HL-60 (cell line): ENCODE measurements at places on chromosomes 12 and 14.

- no peak for DNase-seq
Observed at GRCh38 chr12:69726922-69727321, 11.7 kb upstream of the RAB3IP start.

DNA sequence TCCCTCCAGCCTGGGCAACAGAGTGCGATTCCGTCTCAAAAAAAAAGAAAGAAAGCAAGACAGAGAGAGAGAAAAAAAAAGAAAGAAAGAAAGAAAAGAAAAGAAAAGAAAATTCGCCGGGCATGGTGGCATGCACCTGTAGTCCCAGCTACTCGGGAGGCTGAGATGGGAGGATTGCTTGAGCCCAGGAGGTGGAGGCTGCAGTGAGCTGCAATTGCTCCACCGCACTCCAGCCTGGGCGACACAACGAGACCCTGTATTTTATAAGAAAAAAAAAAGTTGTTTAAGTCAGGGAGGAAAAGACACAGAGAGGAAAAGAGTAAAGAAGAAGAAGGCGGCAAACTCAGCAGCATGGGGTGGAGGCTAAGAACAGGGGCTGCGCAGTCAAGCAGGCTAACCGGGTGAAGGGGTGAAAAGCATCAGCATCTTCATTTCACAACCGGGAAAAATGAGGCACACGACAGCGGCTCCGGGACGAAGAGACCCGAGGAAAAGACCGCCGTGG, 557 bp upstream of the FICD start:
- no peak for DNase-seq

GRCh38 chr14:99636487-99636886, 8.4 kb upstream of the HHIPL1 start:
- no peak for DNase-seq

DNA sequence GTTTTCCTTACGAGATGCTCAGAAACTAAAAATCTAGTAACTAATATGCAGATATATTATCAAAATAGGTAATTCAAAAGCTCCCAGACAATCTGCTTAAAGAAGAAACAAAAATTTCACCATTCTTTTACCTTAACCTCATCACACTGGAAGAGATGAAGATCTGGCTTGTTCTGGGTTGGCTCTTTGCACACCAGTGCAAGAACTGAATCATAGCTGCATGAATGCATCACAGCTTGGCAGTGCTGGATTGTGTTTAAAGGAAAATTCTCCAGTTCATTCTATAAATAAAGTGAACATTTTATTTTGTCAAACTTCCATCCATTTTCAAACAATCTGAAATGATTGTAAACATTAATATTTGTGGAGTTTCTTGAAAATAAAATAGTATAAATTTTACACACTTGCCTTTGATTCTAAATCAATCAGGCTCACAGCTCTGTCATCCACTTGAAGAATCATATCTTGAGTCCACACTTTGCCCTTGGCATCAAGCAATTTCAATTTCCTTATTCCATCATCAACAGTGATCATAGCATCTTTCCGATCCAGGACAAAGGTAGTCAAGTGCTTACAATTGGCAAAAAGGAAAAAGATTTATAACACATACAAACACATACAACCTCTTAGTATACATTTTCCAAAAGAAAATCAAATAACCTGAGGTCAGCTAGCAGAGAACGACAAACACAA, 119.8 kb downstream of the EPS8 start:
- DNase-seq = no peak

GRCh38 chr14:94570002-94570400, 8.8 kb downstream of the SERPINA4 start:
- DNase-seq = no peak

DNA sequence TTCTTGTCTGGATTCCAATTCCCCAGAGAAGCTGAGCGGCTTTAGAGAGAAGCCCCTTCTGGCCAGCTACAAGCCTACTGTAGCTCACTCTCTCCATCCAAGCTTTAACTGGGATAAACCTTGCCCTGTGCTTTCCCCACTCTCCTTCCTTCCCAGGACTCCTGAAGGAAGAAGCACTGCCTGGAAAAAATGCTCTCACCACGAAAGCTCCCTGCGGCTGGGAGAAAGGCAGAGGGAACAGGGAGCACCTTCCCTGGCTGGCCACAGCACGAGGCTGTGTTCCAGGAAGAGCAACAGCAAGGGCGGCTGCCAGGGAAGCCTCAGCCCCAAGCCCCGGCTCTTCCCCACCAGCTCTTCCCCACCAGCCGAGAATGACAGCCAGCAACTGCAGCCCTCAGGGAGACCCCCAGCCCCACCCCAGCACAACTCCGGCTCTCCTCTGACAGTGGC, 40.8 kb upstream of the PNMA1 start:
- DNase-seq = no peak

DNA sequence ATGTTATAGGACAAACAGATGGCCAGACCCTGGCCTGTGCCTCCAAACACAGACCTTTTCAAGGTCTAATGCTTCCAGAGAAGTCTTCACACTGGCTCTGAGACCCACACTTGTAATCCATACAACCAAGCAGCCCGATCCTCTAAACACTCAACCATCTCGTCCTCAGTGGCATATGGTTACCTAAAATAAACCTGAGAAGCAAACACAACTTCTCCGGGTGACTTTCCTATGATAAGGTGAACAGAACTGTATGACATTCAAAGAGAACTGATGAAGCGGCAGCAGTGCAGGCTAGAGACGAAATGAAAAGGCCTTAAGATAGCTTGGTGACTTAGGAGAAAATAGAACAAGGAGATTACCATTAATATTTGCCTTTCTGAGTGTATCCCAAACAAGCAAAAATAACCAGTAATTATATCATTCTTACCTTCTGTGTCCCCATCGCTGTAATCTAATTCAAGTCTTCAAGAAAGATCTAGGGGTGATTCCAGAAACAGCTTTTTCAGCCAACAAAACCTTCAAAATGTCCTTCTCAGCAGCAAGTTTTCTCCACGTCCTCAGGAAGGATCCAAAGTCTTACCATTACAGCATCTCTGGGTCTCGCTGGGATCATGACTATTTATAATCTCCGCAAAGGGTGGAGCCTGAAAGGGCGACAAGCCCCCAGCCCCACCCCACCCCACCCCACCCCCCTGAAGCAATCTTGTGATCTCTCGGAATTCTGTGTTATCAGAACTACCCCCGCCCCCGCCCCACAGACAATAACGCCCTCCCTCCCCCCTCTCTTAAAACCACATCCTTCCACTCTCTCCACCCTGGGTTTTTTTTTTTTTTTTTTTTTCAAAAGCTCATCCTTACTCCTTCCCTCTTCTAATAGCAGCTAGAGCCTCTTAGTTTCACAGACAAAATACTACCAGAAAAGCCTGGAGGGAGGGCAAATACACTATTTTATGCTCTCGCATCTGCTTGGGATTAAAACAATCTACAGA, at the start of gene SLC2A3:
SLC2A3 (minus strand) TSS at position 598 of the 992 bp plus-strand sequence; CDS start at position 445, 153 bp downstream.
- peak; percentile 47 for DNase-seq

DNA sequence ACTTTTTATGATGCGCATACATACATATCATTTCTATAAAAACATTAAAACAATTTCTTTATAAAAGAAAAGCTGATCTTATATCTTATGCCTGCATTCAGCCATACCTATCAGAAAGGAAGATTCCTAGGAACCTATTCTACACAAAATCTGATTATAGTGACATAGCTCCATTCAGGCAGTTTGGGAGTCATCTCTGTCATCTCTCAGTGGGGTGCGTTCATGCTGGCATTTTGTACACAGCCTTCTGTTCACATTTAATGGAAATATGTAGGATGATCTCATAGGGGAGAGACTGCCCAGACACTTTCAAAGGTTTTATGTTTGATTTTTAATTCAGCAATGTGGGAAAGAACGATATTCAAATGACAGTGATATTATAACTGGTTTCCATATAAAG, 52.9 kb downstream of the ATL1 start:
- no peak for DNase-seq

DNA sequence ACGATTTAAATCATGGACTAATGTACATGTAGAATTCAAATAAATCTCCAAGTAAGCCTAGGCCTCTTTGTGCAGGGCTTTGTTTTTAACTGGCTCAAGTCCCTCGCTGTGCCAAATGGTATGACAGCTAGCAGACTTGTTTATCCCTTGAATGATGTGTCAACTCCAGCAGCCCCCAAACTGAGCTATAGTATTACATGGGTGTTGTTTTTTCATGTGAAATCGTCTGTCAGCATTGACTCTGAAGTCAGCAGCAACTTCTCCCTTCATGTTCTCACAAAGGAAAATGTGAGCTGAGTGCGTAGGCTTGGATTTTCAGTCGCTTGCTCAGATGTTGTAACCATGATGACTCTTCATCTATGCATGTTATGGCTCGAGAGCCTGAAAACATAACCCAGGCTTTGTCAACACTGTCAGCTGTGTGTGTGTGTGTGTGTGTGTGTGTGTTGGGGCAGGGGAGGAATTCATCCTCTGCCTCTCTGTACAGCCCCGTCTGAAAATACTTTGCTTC, 73.3 kb downstream of the PTHLH start:
- DNase-seq = no peak

DNA sequence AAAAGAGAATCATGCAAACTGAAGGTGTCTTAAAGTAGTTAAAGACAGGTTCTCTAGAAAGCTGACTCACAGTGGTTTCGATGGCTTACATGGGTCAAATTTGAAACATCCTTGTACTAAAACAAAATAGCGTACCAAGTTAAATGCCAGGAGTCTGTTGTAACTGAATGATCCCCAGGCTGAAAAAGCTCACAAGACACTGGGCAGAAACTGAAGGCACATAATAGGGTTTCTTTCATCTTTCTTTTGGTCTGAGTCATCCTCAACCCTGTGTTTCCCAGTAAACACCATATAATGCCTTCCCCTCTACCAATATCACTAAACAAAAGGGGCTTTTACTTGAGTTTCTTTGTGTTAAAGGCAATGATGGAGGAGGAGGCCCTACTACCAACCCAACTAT, 12.8 kb downstream of the ZFYVE1 start:
- DNase-seq = no peak

DNA sequence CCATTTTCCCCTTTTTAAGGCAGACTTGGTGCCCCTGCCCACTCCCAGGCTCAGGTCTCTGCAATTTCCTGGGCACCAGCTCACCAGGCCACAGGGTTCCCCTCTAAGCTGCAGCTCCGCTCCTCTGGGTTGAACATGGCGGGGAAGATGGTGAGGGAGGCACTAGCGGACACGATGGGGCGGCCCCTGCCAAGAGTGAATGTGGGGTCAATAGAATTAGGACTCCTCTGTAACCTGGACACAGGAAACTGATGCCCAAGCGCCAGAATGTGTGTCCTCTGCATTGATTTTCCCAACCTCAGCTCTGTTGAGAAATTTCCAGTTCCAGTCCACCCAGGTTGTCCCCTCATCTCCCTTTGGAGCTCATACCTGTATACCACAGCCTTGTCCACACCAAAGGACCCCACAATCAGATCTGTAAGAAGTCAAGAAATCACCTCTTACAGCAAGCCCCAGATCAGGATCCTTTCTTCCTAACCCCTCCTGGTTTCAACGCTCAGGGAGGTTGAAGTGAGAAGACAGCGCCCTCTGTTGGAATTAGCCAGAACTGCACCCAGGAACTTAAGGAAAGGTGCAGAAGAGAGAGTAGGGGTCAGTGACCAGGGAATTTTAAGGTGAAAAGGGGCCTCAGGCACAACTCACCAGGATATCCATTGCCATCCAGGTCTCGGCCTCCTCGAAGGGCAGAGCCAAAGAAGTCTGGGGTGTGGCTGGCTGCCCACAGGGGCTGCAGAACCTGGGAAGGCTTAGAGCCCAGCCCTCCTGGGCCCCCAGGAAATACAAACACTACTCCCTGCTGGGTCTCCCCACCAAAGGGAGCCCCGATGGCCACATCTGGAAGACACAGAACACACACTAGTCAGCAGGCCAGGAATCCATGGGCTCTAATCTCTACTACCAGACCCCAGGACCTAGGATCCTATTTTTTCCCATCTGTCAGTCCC, 14.7 kb downstream of the ITGA5 start:
- no peak for DNase-seq

DNA sequence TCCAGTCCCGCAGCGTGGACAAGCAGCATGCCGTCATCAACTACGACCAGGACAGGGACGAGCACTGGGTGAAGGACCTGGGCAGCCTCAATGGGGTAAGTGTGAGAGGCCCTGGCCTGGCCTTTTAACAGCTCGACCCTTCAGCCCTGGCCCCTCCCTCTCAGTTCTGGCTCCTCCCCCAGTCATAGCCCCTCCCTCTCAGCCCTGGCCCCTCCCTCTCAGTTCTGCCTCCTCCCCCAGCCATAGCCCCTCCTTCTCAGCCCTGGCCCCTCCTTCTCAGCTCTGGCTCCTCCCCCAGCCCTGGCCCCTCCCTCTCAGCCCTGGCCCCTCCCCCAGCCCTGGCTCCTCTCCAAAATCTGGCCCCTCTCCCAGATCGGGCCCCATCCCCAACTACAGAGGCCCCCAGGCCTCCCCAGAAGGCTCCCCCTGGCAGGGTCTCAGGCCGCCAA, 11.2 kb downstream of the CEP170B start:
- no peak for DNase-seq

DNA sequence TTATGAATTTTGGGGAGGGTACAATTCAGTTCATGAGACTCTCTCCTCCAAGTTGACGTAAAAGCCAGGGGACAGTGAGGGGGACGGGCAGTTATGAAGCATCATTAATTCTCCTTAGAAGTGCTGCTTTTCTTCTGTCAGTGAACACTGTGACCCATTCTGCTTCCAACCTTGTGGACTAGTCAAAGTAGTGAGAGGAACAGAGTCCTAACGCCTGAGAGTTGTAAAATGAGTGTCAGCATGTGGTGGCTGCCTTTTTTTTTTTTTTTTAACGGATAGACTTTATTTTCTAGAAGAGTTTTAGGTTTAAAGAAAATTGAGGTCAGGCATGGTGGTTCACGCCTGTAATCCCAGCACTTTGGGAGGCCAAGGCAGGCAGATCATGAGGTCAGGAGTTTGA, 15.5 kb downstream of the RESF1 start:
- DNase-seq = no peak

DNA sequence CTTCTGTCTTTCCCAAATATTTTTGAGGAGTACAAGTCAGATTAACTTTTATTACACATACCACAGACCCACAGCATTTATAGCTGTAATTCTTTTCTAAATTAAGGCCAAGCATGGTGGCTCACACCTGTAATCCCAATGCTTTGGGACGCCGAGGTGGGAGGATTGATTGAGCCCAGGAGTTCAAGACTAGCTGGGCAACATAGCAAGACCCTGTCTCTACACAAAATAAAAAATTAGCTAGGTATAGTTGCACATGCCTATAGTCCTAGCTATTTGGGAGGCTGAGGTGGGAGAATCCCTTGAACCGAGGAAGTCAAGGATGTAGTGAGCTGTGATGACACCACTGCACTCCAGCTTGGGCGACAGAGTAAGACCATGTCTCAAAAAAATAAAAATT, 7.0 kb downstream of the DUSP16 start:
- no peak for DNase-seq

- no peak for DNase-seq
Observed at GRCh38 chr12:105897311-105897725, 241.4 kb downstream of the NUAK1 start.
